MV-4-11 (cell line): ENCODE measurements at places on chromosomes 7 and 10.
A peak's percentile ranks its signal among the peaks of the same experiment; 100 is the strongest.

- DNase-seq: no peak
Observed at GRCh38 chr7:17844514-17845196, 95.6 kb downstream of the SNX13 start.

GRCh38 chr10:88280518-88280917, 302.6 kb downstream of the RNLS start:
- no peak for DNase-seq

DNA sequence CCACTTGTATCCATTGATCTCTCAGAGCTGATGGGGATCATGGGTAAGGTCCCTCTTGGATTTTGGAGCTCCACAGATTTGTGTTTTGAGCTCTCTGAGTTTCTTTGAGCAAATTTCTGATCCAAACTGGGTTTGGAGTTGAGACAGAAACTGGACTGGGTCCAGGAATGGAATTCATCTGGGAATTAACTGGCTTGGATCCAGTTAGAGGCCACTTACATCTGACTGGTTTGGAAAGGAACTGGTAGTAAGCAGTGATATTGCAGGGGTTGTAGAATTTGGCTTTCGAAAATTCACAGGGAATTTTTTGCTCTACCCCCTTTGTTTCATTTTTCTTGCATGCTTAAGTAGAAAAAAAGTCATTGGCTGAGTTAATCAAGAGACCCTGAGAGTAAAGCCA, 245.6 kb downstream of the SEMA3D start:
- DNase-seq: no peak

GRCh38 chr10:26647602-26648244, 49.8 kb upstream of the PDSS1 start:
- DNase-seq: peak; percentile 8

- DNase-seq: peak; percentile 48
Observed at GRCh38 chr10:101570428-101571270, 17.4 kb downstream of the POLL start.

- DNase-seq: peak; percentile 44
Observed at GRCh38 chr10:122467701-122468100, 6.3 kb downstream of the HTRA1 start.

- DNase-seq: no peak
Observed at GRCh38 chr10:131273476-131273875, 38.0 kb downstream of the TCERG1L start.

DNA sequence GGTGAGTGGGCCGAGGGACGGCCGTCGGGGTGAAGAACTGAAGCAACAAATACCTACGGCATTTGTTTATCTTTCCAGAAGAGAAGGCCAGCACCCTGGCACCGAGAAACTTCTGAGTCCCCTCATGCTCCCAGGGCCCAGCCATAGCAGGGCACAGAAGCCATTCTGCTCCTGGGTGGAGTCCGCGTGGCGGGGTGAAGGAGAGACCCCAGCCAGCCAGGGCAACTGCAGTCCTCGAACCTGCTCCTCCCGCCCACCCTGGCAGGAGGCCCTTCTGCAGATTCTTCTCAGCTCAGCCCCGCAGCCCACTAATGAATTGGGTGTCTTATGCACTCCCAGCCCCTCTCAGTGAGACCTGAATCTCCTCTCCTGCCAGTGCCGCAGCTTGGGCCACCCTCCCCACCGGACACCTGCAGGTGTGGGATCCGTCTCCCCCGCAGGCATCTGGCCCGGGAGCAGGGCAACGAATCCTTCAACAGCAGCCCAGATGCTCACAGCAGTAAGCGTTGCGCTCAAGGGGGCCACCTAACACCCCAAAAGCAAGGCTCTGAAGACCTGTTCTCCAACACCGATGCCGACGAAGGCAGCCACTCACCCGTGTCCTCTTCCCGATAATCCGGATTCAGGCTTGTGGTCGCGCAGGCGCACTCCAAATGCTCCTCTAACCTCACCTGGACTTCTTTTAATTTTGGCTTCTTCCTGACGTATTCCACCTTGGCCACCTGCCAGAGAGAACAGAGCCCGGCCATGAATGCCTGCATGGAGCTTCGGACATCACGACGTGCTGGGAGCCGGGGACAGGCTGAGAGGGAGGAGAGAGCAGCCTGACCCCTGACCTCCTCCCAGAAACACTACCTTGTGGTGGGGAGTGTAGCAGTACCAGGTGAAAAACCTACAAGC, 18.9 kb downstream of the PDGFA start:
- DNase-seq: no peak

DNA sequence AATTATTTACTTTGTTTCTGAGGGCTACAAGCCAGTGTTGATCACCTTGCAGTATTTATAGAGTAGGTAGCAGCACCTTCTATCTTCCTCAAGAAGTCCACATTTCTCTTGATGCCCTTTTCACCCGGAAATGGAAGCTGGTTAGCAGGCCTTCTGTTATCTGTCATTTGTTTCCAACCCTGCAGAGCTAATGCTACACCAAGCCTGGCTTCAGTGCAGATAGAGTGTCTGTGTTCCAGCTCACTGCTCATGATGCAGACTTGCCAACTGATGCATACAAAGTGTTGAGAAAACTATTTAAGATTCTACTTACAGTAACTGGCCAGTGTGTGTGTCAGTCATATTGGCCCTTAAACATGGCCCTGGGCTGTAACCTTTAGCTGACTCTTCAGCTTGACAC, 301.0 kb downstream of the LHFPL3 start:
- DNase-seq: no peak

- no peak for DNase-seq
Observed at GRCh38 chr10:132883391-132883881, 58.9 kb downstream of the CFAP46 start.

DNA sequence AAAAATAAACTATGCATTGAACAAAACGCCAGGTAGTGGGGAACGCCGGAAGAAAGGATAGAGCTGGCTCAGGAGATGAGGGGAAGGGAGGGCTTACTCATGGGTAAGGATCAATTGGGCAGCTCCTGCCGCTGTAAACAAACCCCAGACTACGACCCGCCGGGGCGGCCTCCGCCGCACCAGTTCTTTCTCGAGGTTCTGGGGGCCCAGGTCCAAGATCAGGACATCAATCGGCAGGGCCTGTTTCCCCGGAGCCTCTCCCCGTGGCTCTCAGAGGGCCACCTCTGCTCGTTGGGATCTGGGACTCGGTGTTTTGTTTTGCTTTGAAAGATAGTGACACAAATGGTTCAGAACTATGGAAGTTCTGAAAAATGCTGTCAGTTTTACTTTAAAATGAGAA, 140.4 kb downstream of the ELFN1 start:
- no peak for DNase-seq

- DNase-seq: no peak
Observed at GRCh38 chr10:24350070-24350921, 141.4 kb downstream of the KIAA1217 start.

- DNase-seq: no peak
Observed at GRCh38 chr7:46385662-46386309, 464.7 kb upstream of the IGFBP3 start.
